SHP77 (cell line): ENCODE measurements at places on chromosomes 11 and 22.

GRCh38 chr11:111086058-111086457 lies 159.5 kb upstream of the POU2AF2 start:
- peak; percentile 87 for DNase-seq

DNA sequence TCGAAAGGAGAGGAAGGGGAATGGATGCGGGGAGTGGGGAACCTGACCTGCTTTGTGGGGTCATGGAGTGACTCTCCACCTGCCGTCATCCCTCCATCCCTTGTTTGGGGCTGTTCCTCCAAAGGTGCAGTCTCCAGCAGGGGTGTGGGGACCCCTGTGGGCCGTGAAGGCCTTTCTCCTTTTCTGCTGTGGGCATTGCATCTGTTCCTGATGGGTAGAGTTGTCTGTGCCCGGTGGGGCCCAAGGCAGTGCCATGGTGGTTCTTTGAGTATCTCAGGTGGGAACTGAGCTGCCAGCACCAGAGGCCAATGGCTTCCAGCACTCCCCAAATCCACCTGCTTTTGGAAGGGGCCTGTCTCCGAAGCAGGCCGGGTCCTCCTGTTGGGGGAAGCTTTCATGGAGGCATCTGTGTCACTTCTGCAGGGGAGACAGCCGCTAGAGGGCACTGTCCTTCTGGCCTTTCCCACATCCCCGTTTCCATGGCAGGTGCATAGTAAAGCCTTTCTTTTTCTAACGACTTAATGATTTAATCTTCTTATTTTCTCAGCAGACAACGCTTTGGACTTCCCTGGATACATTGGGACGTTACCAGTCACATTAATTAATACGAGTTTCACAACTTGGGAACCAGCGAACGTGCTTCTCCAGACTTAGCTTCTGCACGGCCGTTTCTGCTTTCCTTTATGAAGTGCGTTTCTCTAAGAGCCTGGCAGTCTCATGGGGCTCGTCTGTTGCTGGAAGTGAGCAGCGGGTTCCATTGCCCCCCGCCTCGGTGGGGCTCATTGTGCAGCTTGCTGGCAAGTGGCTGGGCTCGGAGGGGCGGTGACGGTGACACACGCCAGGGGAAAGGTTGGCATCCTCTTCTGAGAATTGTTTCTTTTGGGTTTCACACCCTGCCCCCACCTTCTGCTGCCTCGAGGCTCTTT lies 57.1 kb downstream of the PARVB start:
- DNase-seq: peak; percentile 50

- no peak for DNase-seq
Observed at GRCh38 chr11:36748836-36749235, 150.8 kb upstream of the RAG2 start.

DNA sequence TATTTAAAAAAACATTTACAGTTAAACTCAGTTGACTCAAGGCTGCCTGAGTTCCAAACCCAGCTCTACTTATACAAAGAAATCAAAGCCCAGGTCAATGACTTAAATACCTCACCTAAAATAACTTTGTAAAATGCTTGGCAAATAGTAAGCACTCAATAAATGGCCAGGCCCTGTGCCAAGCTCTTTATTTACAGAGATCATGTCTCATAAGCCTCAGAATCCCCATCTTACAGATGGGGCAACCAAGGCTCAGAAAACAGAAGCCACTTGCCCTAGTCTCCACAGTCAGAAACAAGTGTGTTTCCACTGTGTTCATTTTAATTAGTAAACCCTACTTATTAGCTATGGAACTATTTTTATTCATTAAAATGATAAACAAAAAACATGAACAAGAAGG lies 30.5 kb upstream of the TTC28 start:
- DNase-seq: no peak

DNA sequence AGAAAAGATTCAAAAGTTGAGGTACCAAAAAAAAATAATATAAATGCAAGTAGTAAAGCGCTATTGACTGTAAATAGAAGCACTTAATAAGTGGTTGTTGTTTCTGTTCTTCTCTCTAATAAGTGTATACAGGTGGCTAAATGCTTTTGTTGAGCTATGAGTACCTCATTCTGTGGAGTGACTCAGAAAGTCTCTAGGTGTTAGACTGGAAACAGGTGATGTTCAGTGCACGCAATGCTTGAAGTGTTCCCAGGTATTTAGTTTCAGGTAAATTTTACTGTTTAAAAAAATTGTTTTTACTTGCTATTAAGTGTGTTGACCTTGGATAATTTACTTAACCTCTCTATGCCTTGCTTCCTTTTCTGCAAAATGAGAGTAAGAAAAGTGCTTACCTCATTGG lies 24.2 kb downstream of the POU2AF3 start:
- no peak for DNase-seq

DNA sequence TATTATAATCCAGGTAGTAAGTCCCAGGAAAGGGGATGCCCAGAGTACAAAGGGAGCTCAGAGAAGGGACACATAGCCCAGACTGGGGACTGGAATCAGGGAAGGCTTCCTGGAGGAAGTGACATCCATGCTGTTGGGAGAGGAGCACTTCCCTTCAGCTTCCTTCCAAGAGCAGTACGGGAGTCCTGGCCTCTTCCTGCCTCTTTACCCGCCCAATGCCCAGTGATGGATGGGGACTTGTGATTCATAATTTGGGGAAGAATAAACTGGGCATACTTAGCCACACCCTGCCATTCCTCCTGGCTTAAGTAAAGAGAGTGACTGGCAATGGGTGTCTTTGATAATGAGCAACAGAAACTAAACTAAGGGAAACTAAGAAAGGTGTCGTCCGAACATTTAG lies 11.5 kb downstream of the C11orf91 start:
- no peak for DNase-seq

DNA sequence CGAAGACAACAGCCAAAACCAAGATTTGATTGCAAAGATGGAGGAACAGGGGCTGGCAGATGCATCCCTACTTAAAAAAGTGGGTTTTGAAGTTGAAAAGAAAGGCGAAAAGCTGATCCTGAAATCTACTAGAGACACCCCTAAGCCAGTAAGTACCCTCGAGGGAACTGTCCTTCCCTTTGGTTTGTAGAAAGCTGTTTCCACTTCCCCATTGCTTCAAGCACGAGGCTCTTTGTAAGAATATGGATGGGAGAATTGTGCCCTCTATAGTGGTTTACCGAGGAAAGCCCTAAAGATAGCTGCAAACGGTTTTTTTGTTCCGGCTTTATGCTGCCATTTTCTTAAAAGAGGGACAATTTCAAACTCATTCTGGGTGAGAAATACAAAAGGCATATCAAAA lies 133.9 kb downstream of the WNT7B start:
- no peak for DNase-seq

DNA sequence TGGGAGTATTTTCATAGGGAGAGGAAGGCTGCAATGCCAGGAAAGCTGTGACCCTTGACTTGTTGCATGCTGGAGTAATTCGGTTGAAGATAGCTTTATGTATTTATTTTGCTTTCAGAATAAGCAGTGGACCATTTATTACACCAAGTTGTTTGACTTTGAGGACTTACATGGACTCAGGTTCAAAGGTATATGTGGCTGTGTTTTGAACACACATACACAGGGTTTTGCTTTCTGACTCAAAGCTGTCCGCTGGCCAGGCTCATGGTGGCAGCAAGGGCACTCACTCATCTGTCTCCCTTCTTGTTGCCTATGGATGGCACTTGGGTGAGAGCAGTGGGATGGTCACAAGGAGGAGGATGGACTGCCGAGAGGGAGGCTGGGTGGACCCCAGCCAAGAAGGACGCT lies 6.5 kb downstream of the TIMP3 start:
- DNase-seq: no peak

GRCh38 chr22:20931126-20931654 lies 14.0 kb downstream of the CRKL start:
- no peak for DNase-seq
